ENCODE measurements at places on chromosomes 1 and 21.
A peak's percentile ranks its signal among the peaks of the same experiment; 100 is the strongest.

- DNase-seq, result no peak
These were observed 74.6 kb downstream of the SCCPDH start for GRCh38 chr1:246798606-246799496.

- DNase-seq, result no peak
These were observed 1.1 kb downstream of the GABPA start for GRCh38 chr21:25735646-25736597.

DNA sequence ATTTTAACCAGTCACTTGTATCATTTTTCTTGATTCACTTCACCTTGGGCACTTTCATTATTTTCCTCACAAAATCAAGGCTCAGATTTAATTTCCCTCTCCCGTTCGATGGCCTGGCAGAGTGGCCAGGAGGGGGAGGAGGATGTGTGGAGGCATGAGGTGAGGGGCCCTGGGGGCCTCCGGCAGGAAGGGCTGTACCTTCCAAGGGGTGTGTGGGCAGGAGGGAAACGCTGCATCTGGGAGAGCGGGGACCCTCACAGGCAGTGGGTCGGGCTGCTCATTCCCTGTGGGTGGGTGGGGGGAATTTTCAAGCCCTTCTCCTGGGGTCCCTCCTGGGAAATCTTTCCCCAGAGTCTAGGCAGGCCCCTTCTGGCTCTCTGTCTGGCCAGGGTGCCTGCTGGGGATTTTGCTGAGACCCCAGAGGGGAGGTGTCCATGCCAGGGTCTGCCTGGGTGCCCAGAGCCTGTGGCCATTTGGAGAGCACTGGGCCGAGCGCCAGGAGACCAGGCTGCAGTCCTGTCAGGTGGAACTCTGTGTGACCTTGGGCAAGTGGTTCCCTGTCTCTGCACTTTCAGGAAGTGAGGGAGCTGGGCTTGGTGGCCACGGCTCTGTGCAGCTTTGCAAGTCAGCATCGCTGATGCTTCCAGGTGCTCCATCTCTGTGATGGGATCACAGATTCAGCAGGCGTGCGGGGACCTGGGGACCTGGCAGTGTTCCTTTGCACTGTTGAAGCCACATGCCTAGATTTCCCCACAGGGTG is 81.9 kb upstream of the C1orf174 start:
- DNase-seq, result no peak

GRCh38 chr1:182366596-182366995 is 25.0 kb downstream of the GLUL start:
- no peak for DNase-seq

- DNase-seq, result no peak
These were observed 2.5 kb upstream of the UMODL1 start for GRCh38 chr21:42068592-42068991.

DNA sequence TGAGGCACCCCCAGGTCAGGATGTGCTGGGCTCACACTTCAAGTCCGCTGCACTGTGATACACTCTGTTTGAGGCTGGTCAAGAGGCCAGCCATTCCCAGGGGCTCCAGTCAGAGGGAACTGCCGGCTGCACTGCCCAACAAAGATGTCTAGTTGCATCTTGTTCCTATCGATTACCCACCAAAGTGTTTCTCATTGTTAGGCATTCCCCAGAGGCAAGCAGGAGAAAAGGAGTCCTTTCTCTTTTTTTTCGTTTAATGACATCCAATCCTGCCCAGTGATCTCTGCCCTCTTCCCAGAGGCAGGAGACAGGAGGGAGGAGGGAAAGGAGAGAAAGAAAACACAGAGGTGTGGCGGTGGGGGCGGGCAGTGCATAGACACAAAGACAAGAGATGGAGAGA is 150.4 kb downstream of the OMA1 start:
- DNase-seq, result no peak

DNA sequence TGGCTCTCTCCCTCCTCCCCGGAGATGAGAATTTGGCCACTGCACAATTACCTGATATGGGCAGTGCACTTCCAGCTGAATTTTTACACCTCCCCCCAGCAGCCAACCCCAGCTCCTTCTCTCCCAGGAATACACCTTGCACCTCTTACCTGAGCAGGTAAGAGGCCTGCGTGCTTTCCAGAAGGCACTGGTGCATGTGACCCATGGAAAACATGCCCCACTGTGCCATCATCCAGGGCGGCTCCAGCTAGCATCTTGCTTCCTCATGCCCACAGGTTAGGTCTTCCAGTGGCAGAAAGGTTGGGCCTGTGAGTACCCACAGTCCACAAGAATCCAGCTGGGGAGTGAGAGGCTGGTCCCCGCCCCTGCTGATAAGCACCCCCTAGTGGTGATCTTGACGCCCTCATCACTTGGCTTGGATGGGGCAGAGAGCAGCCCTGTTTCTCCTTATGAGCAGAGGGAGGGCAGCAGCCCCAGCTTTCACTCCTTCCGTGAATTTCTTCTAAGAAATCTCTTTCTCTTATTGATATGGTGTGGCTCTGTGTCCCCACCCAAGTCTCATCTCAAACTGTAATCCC is 57.8 kb downstream of the EDARADD start:
- DNase-seq, result peak; percentile 15

- DNase-seq, result no peak
These were observed 23.7 kb downstream of the KCNC4 start for GRCh38 chr1:110233861-110234260.

DNA sequence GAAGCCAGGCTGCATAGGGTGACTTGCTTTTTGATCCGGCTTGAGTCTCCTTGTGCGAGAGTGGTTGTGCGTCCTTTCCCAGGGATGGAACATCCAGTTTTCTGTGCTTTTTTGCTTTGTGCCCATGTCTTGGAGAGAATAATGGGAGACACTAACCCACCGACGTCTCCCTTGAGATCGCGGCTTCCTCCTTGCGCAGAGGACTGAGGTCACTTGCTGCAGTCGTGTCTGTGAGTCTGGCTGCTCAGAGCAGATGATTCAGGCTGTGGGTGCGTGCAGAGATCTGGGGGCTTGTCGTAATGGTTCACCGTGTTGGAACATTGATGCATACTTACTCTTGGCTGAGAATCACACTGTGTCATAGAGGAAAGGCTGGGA is 164.5 kb upstream of the CACNA1E start:
- DNase-seq, result no peak

DNA sequence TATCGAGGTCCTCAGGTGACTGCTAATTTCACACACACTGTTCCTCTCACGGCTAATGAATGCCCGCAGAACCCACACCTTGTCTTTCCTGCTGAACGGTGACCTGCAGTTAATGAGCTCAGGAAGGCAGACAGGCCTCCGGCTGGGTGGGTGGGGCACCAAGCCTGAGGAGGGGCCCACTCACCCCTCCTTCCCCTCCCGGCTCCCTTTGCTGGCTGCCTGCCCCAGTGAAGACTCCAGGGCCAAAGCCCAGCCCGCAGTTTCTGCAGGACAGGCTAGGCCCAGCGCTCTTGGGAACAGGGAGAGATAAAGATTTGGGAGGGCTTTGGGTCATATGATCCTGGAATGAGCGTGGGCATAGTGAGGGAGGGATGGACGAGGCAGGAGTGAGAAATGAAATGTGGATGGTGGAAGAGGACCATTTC is 26.4 kb downstream of the FOXO6 start:
- no peak for DNase-seq

Measured in activated T-helper 1 cell treated with Interleukin-2 at 50 U/mL for 16 hours (primary cell).